ENCODE measurements at places on chromosomes 7 and 10. TPM values are rescaled to one million over a fixed set of nuclear protein-coding genes. Genes with fewer than 3 reads are reported as not detected.

DNA sequence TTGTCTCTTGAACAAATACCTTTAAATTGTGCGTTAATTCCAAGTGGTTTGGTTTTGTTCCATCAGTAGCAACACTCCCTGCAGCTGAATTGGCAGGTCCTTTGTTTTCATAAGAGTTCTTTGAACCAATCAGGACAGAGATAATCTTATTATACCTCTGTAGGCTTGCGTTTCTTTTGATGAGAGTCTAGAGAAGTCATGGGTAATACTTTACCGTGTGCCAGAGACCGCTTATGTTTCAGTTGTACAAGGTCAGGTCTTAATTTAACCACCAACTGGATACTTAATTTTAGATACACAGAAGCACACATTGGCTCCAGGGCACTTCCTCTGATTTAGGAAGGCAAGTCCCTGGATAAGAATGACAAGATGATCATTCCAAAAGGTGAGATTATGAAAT lies at the start of gene ASB15:
ASB15 (plus strand) TSS at position 292 of the 400 bp plus-strand sequence. CDS start 12,682 bp downstream, outside the sequence.
- no peak within 1 kb of the TSS for H3K4me3 ChIP-seq
- no peaks in the 10 kb centered on the region for H3K4me1 ChIP-seq
- DNase-seq: no peak
- H3K27ac ChIP-seq: no peak within 1 kb of the TSS
- H3K36me3 ChIP-seq: no peaks in the 10 kb centered on the region

DNA sequence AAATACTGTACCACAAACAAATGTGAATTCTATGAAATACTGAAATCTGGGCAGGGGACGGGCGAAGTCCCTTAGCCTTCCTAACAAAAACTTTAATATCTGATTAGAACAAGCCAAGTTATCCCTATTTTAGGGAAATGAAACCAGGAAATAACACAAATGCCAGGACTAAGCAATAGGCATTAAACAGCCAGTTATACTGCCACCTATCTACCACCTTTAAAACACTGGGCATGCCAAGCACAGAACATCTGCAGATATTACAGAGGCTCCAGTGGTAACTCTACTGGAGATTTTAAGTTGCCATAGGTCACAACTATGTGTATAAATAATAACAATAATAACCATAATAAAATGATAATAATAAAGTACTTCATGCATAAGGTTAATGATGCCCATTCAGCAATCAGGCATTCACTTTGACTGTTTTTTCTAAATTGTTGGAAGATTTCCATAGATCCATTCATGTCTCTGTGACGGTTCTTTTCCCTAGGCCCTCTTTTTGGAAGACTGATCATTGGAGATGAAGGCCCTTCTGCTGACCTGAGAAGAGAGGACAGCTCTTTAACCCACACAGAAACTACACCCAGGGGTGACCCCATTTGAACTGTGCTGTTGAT lies 195.7 kb downstream of the CACNA2D1 start:
- H3K4me3 ChIP-seq: no peak overlapping the region
- no peak overlapping the region for H3K27ac ChIP-seq
- no peaks in the 10 kb centered on the region for H3K36me3 ChIP-seq
- no peak for DNase-seq

DNA sequence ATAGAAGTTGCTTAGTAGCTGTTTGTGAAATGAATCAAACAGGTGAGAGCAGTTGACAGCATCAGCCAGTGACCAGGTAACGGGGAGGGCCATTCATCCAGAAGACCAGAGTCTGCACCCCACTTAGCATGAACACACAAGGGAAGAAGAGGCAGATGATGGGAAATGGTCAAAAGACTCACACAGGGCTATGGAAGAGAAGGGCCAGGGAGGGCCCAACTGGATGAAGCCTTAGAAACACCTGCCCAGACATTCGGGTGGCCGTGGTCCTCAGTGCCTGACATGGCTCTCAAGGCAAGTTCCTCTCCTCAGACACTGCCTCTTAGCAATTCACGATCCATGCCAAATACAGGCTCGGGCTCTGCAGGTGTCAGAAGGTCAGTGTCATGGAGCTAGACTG lies 354.1 kb downstream of the TCERG1L start:
- no peak overlapping the region for H3K27ac ChIP-seq
- no peak for DNase-seq
- no peaks in the 10 kb centered on the region for H3K4me1 ChIP-seq

DNA sequence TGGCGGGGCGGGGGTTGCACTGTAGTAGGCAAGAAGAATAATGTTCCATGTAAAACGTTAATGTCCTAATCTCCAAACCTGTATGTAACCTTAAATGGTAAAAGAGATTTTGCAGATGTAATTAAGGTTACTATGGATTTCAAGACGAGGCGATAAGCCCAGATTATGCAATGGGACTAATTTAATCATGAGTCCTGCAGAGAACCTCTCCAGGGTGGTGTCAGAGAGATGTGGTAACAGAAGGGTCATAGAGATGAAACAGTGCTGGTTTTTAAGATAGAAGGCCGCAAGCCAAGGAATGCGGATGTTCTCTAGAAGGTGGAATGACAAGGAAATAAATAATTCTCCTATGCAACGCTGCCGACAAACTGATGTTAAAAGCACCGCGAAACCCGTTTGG lies 57.1 kb downstream of the UBE3C start:
- H3K36me3 ChIP-seq: peaks cover 38% of the 10 kb centered on the region
- H3K4me3 ChIP-seq: no peak overlapping the region
- peaks cover 2% of the 10 kb centered on the region for H3K4me1 ChIP-seq
- H3K27ac ChIP-seq: no peak overlapping the region
- H3K27me3 ChIP-seq: no peaks in the 10 kb centered on the region

- no peak overlapping the region for H3K27ac ChIP-seq
- no peaks in the 10 kb centered on the region for H3K36me3 ChIP-seq
- peaks cover 3% of the 10 kb centered on the region for H3K4me1 ChIP-seq
- no peak overlapping the region for H3K4me3 ChIP-seq
These were observed 261.8 kb upstream of the KLF6 start for GRCh38 chr10:4046712-4047354.

- DNase-seq: no peak
- no peaks in the 10 kb centered on the region for H3K4me1 ChIP-seq
- no peak overlapping the region for H3K27ac ChIP-seq
- H3K36me3 ChIP-seq: no peaks in the 10 kb centered on the region
- H3K4me3 ChIP-seq: no peak overlapping the region
- H3K27me3 ChIP-seq: no peaks in the 10 kb centered on the region
These were observed 443.5 kb downstream of the NRG3 start for GRCh38 chr10:82318534-82318933.

Gene FAM237B
- not detected for total RNA-seq

Gene PILRA
- total RNA-seq: 0.80 TPM
